Lung (tissue), 17 donors: ENCODE measurements at places on chromosomes 7 and 10. TPM values are rescaled to one million over a fixed set of nuclear protein-coding genes. Genes with fewer than 3 reads are reported as not detected.

The ANK3 gene
- total RNA-seq: 96.0 TPM

The OR9A2 gene
- not detected for total RNA-seq

The MEPCE gene
- 25.6 TPM for total RNA-seq

The NPC1L1 gene
- 0.48 TPM for total RNA-seq

The AKR1E2 gene
- total RNA-seq: 5.6 TPM

The SPDYE2 gene
- 0.34 TPM for total RNA-seq

The OR2A5 gene
- total RNA-seq: not detected

The FXYD4 gene
- not detected for total RNA-seq

The LRRC18 gene
- total RNA-seq: 4.5 TPM

The MKI67 gene
- 8.6 TPM for total RNA-seq

The FGFBP3 gene
- total RNA-seq: 0.88 TPM

The KNDC1 gene
- 21.0 TPM for total RNA-seq

The ADAM8 gene
- total RNA-seq: 21.7 TPM

The GATA3 gene
- 3.4 TPM for total RNA-seq

The KIF11 gene
- total RNA-seq: 7.5 TPM

The ZDHHC16 gene
- total RNA-seq: 35.5 TPM

The MKX gene
- 2.0 TPM for total RNA-seq

The PAPSS2 gene
- 100 TPM for total RNA-seq

The GPR146 gene
- 13.7 TPM for total RNA-seq

The NKX2-3 gene
- total RNA-seq: not detected

The SKIDA1 gene
- 1.6 TPM for total RNA-seq

The HABP2 gene
- 1.3 TPM for total RNA-seq

The DNAH11 gene
- 12.8 TPM for total RNA-seq

The GHRHR gene
- not detected for total RNA-seq

The RARRES2 gene
- total RNA-seq: 161 TPM

The LRRD1 gene
- total RNA-seq: 0.06 TPM

The SLC18A2 gene
- 3.7 TPM for total RNA-seq

The ITIH5 gene
- total RNA-seq: 10.9 TPM

The PFKFB3 gene
- 40.0 TPM for total RNA-seq

The PMPCB gene
- 78.1 TPM for total RNA-seq

The VIPR2 gene
- 0.88 TPM for total RNA-seq

The CFAP70 gene
- 17.2 TPM for total RNA-seq

The PPRC1 gene
- 42.1 TPM for total RNA-seq

The SDK1 gene
- total RNA-seq: 30.1 TPM

The APBB1IP gene
- 26.0 TPM for total RNA-seq

The UNCX gene
- total RNA-seq: not detected

The POLR2J3 gene
- total RNA-seq: 51.3 TPM

The WEE2 gene
- not detected for total RNA-seq
